ENCODE measurements at places on chromosomes 11 and 22.

- DNase-seq: no peak
Measured at GRCh38 chr11:35040221-35040942, 98.6 kb upstream of the CD44 start.

GRCh38 chr11:26158251-26158650 is 173.7 kb upstream of the ANO3 start:
- DNase-seq: no peak

DNA sequence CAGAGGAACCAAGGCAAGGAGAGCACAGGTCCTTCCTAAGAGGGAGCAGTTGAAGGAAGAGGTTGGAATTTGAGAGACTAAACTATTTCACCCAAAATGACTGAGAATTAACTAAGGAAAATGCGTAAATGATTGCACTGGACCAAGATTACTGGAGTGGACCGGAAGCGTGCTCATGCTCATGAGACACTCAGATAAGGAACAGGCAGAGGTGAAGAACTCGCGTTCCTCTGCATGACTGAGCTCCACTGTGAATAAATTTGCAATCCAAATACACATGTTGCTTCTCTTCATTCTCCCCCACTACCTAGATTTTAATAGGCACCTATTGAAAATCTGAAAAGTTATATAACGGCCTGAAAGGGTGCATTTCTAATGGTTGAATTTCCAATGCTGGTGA is 207.0 kb downstream of the KIRREL3 start:
- no peak for DNase-seq

DNA sequence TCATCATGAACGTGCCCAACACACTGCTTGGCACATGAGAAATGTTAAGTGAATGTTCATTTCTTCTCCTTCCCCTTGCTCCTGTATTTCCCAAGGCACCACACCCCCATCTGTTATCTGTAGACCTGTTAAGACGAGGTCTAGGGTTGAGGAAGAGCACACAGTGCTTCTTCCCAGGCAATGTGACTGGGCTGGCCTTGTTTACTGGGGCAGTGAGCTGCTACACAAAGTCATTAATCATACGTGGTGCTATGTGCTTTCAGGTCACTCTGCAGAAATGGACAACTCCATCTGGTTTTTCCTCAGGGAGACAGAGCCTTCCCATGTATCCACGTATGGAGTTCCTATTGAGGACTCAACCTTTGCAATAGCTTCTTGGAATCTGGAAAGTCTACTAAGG is 118.7 kb downstream of the KCNC1 start:
- no peak for DNase-seq

DNA sequence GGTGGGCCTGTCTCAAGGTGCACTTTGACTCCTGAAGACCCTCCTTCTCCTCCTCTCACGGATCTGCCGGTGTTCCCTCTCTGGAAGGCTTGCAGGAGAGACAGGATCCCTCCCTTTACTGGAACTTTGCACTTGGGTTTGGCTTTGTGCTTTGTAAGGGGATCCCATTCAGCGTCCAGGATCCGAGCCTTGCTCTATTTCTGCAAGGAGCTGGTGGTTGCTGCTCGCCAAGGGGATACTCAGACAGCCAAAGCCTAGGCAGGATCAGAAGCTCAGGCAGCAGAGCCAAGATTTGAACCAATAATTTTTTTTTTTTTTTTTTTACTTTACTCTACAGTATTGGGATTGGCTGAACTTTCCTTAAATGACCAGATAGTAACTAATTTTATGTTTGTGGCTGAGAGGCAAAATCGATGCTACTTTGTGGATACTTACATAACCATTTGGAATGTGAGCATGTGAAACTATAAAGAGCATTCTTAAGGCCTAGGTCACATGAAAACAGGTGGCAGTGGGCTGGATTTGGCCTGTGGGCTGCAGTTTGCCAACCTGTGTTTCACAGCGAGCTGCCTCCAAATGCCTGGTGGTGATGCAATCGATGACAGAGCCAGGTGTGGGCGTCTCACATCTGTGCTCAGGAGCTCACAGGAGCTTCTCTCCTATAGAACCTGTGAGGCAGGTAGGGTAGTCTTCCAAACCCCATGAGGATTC is 25.2 kb downstream of the BCR start:
- DNase-seq: peak; percentile 24

GRCh38 chr22:27244328-27244727 is 557.2 kb downstream of the MN1 start:
- DNase-seq: no peak

- DNase-seq: no peak
Measured at GRCh38 chr11:34646431-34646830, 25.5 kb downstream of the EHF start.

DNA sequence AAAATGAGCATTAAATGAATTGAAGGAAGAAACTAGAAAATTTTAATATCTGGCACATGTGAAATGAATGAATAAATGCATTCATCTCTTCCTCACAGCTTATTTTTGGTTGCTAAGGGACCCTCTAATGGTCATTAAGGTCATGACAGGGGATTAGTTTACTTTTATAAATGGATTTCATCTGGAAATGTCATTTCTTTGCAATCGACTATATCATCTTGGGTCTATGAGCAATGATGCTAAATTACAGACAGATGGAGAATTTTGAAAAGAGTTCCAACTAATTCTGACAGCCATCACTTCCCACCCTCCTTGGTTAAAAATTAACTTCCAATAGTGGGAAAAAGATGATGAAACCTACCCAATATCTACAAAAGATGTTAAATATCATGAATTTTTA is 98.0 kb downstream of the KIF18A start:
- DNase-seq: no peak

DNA sequence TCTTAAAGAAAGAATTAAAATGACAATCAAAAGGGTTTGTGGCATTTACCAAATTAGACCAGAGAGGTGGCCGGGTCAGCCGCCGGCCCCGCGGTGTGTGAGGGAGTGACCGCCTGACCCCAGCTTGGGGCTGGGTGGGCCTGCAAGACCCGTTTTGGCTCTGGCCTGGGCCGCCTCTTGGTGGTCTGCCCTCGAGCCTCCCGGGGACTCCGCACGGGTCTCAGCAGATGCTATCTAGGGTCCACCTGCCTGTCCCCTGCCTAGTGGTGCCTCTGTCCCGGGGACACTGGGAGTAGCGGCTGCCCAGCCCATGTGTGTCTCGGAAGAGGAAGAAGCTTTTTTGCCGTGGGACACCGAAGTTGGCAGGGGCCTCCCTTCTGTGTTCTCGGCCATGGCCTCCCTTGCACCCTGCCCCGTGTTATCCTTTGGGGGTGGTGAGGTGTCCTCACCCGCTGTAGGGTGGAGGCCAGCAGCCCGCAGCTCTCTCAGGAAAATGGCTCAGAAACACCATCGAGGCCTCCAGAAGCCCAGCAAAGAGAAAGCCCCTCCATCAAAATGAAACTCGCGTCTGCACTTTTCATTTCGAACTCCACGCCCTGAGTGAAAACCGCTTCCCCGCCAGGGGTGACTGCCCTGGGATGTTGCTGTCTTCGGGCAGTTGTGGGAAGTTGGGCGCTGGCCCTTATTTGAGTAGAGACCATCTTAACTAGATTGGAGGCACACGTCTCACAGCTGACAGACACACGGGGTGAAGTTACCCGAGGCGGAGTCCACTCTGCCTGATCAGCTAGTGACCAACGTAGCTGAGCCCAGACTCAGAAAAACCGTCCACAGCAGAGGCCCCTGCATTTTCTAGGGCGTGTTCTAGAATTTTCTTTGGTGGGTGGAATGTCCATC is 8.0 kb downstream of the CCND1 start:
- peak; percentile 73 for DNase-seq

DNA sequence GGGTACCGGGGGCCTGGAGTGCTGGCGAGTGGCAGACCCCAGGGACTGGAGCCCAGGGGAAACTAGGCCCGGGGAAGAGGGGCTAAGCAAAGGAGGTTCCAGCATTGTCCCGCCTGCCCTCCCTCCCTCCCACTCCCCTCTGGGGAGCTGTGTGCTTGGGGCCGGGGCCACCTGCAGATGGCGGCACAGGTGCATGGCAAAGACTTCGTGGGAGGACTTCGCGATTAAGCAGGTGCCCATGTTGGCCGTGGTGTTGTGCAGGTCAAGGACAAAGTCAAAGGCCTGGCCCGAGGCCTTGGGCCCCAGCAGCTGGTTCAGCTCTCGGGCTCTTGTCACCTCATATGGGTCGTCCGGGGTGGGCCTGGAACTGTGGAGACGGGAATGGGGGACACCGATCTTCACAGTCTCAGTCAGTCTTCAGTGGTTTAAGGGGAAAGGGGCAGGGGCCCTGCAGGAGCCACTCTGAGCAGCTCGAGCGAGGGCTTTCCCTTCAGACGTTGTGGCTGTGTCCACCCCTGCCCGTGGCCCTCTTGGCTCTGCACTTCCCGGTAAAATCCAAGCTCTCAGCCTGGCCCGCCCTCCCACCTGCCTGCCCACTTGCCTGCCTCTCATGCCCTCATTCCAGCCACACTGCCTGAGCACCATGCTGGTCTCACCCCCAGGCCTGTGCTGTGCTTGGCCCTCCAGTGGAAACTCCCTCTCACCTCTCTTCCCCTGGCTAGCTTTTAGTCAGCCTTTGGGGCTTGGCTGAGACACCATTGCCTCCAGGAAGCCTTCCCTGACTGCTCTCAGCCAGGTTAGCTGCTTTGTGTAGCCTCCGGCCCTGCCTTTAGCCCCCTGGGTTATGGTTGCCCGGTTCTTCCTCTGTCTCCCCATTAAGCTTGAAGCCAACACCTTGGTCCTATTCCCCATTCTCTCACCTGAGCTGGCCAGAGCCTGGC is 4.7 kb downstream of the ACY3 start:
- DNase-seq: peak; percentile 75

DNA sequence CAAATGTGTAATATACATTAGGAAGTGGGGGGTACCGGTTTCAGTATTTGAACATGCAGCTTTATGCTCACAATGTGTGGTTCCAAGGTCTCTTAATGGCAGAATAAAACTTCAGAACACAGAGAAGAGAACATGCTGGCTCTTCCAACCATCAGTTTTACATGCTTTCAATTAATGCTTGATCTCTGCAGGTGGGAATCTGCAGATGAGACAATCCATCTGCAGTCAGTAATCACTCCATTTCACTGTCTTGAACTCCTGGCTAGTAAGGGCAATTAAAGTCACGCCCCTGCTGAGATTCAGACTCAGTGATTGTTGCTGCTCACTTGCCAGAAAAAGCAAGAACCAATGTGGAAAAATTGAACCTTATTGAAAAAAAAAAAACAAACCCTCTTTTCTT is 945.7 kb downstream of the DLG2 start:
- DNase-seq: no peak

- no peak for DNase-seq
Measured at GRCh38 chr11:109130910-109131309, 291.1 kb upstream of the C11orf87 start.

DNA sequence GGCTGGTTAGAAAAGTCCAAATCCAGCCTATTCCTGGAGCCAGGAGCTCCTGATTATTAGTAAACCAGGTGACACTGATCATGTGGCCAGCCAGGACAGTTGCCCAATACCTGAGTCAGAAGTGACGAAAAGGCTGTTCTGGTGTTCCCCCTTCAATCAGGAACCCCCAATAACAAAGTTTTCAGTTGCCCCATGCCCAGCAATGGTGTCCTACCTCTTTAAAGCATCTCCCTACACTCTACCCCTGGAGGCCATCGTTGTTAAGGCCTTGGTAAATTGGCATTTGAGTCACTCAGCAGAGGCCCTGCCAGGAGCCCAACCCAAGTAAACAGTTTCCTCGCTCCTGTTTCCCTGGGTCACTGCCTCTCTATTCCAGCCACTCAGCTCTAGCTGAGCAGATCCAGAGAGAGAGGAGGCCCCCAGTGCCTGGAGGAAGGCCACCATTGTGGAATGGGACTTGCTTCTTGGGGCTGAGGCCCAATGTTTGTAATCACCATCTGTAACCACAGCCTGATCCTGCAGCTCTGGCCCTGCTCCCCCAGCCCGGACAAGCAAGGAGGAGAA is 25.0 kb downstream of the ARHGAP1 start:
- peak; percentile 68 for DNase-seq

DNA sequence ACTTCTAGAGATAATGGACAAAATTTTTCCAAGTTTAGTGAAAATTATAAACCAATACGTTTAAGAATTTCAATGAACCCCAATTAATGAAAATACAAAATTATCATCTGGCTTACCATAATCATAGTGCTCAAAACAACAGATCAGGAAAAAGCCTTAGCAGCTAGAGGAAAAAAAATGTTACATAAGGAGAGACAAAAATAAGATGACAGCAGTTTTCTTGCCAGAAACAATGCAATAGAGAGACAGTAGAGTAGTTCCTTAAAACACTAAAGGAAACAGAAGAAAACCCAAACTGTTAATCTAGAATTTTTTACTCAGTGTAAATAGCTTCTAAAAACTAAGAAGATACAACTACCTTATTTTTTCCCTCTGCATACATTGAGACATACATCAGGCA is 341.7 kb upstream of the CHORDC1 start:
- no peak for DNase-seq

GRCh38 chr11:116330439-116331185 is 442.2 kb downstream of the BUD13 start:
- DNase-seq: no peak

DNA sequence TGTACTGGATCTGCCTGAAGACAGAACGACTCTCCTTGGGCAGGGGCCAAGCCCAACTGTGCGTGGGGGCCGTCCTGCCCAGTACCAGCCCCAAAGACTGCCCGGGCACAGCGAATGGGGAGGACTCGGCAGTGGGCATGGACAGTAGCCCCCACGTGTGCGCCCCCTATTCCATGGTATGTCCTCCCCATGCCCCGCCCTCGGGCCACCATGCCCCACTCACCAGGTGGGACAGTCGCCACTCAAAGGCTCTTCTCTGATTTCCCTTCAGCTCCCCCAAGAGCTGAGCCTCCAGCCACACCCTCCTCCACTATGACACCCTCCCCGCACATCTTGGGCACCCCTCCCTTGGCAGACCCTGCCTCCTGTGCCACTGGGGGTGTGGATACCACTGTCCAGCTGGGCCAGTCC is 43.5 kb downstream of the GNB1L start:
- peak; percentile 59 for DNase-seq

DNA sequence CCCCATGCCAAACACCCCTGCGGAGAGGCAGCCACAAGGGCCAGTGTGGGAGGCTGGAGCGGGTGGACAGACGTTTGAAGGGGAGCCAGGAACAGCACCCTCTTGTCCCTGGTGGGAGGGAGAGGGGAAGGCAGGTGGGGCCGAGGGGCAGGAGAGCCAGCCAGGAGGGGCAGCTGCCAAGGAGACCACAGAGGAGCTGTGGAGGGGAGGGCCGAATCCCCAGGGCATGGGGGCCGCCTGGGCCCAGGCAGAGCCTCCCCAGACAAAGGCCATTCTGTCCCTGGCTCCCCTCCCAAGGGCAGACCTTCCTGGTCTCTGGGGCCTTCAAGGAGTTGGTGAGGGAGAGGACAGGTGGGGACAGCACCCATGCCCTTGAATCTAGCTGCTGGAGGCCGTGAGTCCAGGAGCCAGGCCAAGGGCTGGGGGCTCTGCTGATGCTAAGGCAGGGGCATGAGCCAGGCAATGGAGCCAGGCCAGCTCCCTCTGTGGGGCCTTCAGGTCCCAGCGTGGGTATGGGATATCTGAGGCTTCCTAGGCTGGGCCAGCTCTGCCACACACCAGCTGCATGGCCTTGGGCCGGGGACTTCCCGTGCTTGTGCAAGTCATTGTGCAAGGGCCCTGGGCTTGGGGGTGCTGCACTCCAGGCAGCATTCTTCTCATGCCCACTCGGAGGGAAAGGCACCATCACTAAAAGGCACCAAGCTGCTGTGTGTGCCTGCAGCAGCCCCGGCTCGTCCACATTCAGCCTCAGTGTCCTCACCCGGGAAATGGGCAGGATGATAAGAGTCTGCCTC is 11.4 kb downstream of the EMID1 start:
- DNase-seq: peak; percentile 89
